ENCODE measurements at places on chromosomes 5 and 9.

GRCh38 chr5:96244696-96245095 is 188.4 kb downstream of the PCSK1 start:
- DNase-seq = peak; percentile 63

DNA sequence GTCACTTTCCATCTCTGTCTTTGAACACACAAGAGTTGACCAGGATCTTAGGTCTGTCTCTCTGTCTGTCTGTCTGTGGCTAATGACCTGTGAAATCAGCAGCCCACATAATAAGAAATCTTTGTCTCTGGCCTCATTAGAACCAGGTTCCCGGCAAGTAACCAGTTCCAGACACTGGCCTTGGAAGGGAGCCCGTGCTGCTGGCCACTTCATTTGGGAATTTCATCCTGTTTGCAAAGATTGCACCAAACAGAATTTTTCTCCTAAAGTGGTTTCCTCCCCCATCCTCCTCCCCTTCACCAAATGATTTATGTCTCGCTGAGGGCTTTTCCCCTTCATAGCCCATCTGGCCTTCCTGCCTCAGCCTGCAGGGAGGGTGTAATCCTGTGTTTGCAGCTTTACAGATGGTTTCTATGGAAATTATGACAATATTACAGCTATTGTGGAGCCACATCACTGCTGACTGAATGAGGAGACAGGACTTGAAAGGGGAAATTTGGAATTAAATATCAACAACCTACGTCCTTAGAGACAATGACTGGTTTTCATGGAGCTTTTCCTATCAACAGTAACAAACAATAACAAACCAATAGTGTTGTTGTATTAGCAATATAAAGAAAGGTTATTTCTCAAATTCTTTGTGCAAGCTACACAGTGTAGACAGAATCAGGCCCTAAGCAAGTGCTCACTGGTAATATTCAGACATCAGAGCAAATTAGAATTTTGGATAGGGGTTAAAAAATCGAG is 25.7 kb downstream of the DPYSL3 start:
- DNase-seq = peak; percentile 82

DNA sequence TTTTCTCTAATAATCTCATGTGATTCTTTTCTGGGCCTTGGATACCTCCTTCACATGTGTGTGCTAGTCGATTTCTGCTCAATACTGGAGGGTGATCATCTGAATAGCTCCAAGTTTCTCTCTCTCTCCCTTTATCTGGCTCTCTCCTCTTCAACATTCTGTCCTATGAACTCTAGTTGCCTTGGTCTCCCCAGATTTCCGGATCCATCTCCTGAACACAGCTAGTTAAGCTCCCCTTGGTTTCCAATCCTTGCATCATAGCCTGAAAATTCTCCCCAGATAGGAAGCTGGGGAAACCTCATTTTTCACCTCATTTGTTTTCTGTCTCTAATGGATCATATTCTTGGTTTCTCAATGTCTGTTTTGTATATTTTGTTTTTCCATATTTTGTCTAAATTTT is 832.3 kb downstream of the MTRR start:
- DNase-seq = no peak

GRCh38 chr5:626850-627249 is 14.7 kb downstream of the CEP72 start:
- no peak for DNase-seq

DNA sequence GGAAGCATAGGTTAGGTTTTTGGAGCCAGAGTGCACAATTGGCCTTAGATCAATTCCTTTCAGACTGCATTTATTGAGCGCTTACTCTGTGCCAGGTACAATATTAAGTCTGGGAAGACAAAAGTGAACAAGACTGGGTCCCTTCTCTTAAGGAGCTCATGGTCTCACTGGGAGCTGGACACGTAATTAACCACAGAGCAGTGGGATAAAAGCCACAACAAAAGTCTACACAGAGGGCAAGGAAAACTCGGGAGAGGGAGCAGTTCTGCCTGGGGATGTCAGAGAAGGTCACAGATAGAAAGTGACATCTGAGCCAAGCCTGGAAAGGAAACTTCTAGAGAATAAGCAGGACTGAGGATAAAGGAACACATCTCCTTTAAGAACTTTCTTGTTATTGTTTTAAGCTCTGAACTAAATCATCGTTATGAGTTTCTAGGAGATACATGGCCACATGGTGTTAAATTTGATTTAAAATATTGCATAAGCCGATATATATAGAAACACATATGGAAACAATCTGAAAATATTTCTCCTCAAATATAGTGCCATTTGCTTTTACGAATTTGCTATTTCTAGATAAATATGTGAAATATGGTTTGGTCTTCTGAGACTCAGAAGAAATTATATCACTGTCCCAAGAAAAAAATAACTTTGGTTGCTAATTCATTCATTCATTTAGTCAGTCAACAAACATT is 40.1 kb upstream of the PDE8B start:
- DNase-seq = no peak

DNA sequence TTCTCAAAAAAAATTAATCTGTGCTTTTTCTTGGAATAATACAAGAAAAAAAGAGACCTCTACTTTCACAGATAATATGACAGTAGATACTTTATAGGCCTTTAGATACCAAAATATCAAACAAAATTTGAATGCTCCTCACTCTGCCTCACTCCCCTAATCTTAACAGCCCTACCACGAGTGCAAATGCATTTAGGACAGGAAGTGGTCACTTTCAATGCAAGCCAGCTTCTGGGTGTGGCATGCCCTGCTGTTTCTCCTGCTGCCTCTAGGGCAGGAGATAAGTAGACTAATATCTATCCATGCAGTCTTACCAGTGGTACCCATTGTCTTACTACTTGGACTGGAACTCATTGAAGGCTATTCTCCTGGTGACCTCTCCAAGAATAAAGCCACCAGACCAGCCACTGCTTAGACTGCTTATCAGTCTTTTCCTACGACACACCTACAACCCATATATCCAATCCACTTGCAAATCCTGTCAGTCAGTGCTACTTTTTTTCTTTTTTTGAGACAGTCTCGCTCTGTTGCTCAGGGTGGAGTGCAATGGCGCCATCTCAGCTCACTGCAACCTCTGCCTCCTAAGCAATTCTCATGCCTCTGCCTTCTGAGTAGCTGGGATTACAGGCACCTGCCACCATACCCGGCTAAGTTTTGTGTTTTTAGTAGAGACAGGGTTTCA is 23.0 kb downstream of the FRRS1L start:
- peak; percentile 50 for DNase-seq

DNA sequence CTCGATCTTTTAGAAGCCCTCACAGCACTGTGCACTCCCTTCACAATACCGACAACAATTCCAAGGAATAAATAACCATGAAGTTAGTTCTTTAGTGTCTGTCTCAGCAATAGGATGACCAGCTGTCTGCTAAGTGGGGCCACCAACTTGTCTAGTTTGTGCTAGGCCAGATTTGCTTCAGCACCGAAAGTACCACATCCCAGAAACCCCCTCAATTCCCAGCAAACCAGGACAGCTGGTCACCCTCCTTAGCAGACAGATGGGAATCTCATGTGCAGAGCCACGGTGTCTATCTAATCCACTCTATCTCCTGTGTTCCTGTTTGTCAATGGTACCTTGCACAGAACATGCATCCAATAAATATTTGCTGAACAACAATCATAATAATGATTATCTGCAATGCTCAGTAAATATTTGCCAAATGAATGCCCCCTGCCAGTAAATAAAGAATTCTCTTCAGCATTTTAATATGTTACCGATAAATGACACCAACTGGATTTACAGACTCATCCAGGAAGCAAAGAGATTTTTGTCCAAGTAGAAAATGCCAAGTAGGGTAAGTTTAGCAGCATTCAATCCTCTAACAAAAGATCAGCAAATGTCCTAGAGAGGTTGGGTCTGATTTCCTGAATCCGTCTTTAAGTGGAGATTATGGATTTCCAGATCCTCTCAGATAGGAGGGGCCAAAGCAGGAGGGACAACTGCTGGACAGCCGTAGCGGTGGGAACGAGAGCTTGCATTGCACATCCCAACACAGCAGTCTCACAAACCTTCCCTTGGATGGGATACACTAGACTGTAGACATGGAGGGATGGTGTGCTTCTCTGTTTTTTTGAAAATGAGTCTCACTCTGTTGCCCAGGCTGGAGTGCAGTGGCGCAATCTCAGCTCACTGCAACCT is 51.9 kb upstream of the ANKRD33B start:
- no peak for DNase-seq

DNA sequence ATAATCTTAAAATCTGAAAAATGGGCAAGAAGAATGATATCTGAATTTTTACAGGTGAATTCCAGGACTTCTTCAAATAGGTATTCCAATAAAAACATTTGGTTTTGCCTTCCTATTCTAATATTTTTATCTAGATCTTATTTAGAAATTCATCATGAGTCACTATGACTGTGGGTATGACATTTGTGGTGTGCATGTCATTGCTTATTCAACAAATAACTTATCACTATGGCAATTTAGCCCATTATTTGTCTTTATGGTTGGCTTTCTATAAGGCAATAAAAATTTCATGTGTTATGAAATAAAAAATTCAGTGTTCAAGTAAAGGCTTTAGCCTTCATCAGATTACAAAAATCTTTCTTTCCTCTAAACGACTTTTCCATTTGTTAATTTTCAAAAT is 1139.6 kb upstream of the NUDT12 start:
- peak; percentile 7 for DNase-seq

DNA sequence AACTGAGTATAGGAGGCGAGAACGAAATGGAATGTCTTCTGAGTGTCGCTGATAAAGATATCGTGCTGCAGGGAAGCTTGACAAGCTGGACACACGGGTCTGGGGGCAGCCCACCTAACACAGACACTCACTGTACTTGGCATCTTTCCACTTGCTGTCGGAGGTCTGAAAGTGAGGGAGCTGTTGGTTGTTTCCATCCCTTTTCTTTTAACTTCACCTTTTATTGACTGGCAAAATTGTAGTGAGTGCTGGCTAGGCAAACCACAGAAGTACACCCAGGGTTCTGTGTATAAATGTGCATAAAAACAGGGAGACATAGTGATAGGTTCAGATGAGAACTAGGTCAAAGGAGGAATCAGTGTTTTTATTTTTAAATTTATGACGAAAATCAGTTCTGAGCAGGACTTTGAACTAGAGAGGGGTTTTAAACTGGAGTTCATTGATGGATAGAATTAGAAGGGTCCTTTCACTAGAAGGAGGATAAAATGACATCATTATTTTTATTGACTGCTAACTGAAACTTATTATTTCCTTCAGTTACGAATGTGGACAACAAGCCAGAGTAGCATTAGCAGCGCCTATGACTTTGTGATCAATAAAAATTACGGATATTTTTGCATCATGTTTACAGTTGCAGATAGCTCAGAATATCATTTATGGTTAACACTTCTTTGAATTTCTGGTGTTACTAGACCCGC is 817 bp downstream of the GAPVD1 start:
- no peak for DNase-seq

- DNase-seq = no peak
These were observed 102.9 kb downstream of the LIFR start for GRCh38 chr5:38453506-38453905.

DNA sequence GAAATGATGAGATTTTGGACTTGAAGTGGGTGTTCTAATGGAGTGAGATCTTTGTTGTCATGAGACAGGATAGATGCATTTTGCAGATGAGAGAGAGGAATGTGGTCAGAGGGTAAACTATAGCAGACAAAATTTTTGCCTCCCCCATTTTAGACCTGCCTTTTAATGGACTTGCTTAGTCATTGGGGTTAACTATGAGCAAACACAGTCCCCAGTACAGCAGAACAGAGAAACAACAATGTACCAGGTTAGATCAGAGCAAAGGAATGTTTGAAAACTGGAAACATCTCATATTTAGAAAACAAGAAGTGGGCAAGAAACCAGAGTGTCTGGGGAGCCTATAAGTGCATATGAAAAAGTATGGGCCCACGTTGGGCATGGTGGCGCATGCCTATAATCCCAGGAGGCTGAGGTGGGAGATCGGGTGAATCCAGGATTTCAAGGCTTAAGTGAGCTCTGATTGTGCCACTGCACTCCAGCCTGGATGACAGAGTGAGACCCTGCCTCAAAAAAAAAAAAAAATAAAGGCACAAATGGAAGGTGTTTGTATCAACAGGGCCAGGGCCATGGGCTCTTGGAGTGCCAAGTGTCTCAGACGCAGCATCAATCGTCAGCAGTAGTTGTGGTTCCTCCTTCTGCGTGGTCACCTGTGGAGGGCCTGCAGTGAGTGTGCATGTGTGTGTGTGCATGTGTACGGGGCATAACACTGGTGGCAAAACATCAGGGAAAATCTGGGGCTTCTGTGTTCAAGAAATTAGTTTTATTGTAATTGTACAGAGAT is 214.4 kb upstream of the S1PR3 start:
- peak; percentile 89 for DNase-seq

- no peak for DNase-seq
These were observed 96.6 kb upstream of the CD180 start for GRCh38 chr5:67293226-67293625.

- DNase-seq = no peak
These were observed 668.4 kb upstream of the FAM174A start for GRCh38 chr5:99866740-99867139.

DNA sequence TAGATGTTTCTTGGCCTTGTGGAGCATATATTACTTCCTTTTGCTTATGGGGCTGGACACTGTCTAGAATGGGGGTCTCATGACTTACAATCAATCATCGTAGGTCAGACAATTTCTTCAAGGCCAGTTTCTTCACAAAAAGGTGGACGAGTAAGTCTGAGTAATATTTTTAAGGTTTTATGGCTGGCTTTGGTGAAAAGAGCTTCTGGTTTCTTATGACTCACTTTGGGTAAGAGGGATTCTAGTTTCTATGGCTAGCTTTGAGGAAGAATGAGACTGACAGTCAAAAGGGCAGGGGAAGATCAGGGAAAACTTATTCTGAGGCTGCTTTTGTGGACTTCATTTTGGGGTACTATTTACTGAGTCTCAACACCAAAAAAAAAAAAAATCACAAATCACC is 2067.2 kb upstream of the C9orf72 start:
- no peak for DNase-seq

DNA sequence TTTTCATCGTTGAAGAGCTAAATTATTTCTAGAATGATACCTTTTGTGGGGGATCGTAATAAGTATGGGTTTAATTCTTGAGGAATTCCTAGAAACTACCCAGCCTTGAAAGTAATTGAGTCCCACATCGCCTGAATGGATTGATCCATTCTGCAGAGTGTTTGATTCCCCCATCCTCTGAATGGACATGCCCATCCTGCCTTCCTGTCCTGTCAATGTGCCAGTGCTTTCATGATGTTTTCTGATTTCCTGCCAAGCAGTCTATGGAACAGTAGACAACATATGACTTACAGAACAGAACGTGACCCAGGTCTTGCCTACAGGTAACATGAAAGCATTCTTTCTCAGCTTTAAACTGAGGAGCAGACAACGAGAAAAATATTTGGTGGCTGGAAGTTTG is 319.2 kb downstream of the DRD1 start:
- DNase-seq = no peak

- no peak for DNase-seq
These were observed 151.7 kb upstream of the MPDZ start for GRCh38 chr9:13431222-13431536.

- no peak for DNase-seq
These were observed 6.1 kb upstream of the CEP72 start for GRCh38 chr5:606061-606460.
